ENCODE measurements at places on chromosomes 11 and 22. TPM values are rescaled to one million over a fixed set of nuclear protein-coding genes. Genes with fewer than 3 reads are reported as not detected.
A peak's percentile ranks its signal among the peaks of the same experiment; 100 is the strongest.

Gene SAA2
- not detected for total RNA-seq

Gene SLC15A3
- total RNA-seq = 8.1 TPM

Gene MFRP
- not detected for total RNA-seq

Gene THY1
- 10.1 TPM for total RNA-seq

Gene CCDC15
- total RNA-seq = 0.64 TPM

- H3K36me3 ChIP-seq = no peaks in the 10 kb centered on the region
- DNase-seq = no peak
- peak overlapping the region; percentile 78 for H3K27ac ChIP-seq
- H3K27me3 ChIP-seq = no peaks in the 10 kb centered on the region
- peaks cover 45% of the 10 kb centered on the region for H3K4me1 ChIP-seq
Observed at GRCh38 chr22:35478633-35479107, 62.0 kb upstream of the RASD2 start.

DNA sequence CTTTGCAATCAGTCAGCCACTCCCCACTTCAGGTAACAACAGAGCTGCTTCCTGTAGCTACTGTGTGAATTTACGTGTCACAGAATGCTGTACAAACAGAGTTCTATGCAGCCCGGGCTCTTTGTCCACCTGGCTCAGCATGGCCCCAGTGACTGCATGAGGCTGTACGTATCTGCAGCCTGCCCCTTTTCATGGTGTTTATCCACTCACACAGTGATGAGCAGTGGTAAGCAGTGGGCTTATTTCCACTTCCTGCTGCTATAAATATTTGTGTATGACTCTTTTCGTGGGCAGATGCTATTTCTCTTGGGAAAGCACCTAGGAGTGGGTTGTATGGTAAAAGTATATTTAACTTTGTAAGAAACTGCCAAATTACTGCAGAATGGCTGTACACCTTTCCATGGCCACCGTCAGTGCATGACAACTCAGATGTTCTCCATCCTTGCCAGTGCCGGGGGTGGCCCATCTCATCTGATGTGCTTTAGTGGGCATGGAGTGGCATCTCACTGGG is 43.3 kb downstream of the MYEOV start:
- H3K36me3 ChIP-seq = no peaks in the 10 kb centered on the region
- H3K27ac ChIP-seq = peak overlapping the region; percentile 74
- no peak overlapping the region for H3K4me3 ChIP-seq
- H3K4me1 ChIP-seq = no peaks in the 10 kb centered on the region
- H3K27me3 ChIP-seq = no peaks in the 10 kb centered on the region

DNA sequence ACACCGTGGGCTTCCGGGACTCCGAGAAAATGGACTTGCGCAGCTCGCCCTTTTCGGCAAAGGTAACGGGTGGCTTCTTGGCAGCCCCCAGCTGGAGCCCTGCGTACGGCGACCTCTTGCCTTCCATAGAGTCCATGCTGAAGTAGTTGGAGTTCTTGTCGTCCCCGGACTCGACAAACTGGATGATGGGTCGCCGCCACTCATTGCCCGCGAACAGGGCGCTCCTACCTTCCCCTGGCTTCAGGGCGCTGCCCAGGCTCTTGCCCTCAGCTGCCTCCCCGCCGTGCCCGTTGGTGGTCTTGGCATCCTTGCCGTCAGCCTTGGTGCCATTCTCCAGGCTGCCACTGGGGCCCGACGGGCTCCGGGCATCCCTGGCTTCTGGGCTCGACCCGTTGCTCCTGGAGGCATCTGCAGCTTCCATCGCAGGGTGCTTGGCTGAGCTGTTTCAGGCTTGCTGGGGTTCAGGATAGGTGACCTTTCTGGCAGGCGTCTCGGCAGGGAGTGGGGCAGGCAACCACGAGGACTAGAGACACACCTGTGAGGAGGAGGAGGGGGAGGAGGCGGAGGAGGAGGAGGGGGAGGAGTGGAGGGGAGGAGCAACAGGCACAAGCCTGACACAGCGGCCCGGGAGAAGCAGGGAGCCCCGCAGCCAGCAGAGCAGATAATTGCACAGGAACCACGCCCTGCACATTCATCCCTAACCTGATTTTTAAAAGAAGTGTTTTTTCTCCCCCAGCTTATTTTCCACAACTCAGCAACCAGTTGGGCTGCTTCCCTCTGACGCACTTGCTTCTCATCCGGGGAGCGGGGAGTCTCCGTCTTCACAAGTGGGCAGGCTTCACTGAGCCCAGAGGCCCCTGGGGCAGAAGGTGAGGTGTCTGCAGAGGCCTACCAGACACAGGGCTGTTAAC is at the start of gene TRIM29:
Gene TRIM29, minus strand, starts transcription at position 503 of the 911 bp plus-strand sequence. Its CDS starts 82 bp downstream, at position 421.
- no peaks in the 10 kb centered on the region for H3K36me3 ChIP-seq
- H3K4me3 ChIP-seq = no peak within 1 kb of the TSS
- H3K27ac ChIP-seq = no peak within 1 kb of the TSS
- DNase-seq = peak; percentile 49

GRCh38 chr11:11265994-11266606 is 87.0 kb downstream of the CSNK2A3 start:
- H3K27ac ChIP-seq = no peak overlapping the region
- DNase-seq = peak; percentile 60
- H3K4me1 ChIP-seq = no peaks in the 10 kb centered on the region
- H3K36me3 ChIP-seq = no peaks in the 10 kb centered on the region
- H3K27me3 ChIP-seq = no peaks in the 10 kb centered on the region

GRCh38 chr11:19013181-19013857 is 47.2 kb downstream of the MRGPRX2 start:
- H3K27ac ChIP-seq = no peak overlapping the region
- no peaks in the 10 kb centered on the region for H3K27me3 ChIP-seq
- no peak for DNase-seq
- no peaks in the 10 kb centered on the region for H3K4me1 ChIP-seq
- H3K36me3 ChIP-seq = no peaks in the 10 kb centered on the region

- peaks cover 15% of the 10 kb centered on the region for H3K27me3 ChIP-seq
- H3K36me3 ChIP-seq = no peaks in the 10 kb centered on the region
- H3K4me1 ChIP-seq = no peaks in the 10 kb centered on the region
- no peak for DNase-seq
- H3K4me3 ChIP-seq = no peak overlapping the region
Observed at GRCh38 chr22:44623771-44624510, 78.1 kb upstream of the PRR5 start.

GRCh38 chr11:93370260-93370659 is 39.7 kb downstream of the DEUP1 start:
- DNase-seq = no peak
- H3K4me1 ChIP-seq = no peaks in the 10 kb centered on the region
- H3K36me3 ChIP-seq = no peaks in the 10 kb centered on the region
- no peak overlapping the region for H3K27ac ChIP-seq

DNA sequence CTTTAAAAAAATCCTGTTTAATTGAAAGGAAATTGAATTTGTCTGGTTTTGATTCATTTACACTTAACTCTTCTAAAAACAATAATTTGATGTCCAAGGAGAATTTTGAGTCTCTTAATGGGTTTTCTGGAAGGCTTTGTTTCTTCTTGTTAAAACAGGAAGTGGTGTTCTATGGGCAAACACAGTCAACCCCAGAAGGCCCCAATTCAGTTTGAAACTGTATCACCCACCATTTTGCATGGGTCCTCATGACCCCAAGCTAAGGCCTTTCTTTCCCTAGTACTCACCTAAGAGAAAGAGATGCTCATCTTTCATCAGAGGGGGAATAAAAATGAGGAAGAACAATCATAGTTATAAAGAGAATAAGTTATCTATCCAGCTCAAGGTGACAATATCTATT is 10.6 kb downstream of the FLI1 start:
- no peaks in the 10 kb centered on the region for H3K4me1 ChIP-seq
- no peak overlapping the region for H3K4me3 ChIP-seq
- H3K36me3 ChIP-seq = no peaks in the 10 kb centered on the region

DNA sequence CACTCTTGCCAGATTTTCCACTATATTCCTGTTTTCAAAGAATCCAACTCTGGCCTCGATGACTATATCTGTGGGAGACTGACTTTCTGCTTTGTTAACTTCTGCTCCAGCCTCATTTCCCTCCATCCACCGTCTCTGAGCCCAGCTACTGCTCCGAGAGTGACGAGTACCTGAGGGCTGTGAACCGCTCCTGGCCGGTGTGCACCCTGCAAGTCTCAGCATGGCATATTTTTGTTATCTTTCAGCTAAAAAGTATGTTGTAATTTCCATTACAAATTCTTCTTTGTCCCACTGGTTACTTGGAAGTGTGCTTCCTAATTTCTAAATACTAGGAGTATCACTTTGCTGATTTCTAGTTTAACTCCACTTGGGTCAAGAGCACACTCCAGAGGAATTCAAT is 36.5 kb upstream of the MOB2 start:
- no peak overlapping the region for H3K4me3 ChIP-seq
- no peaks in the 10 kb centered on the region for H3K27me3 ChIP-seq
- no peak overlapping the region for H3K27ac ChIP-seq
- DNase-seq = no peak

DNA sequence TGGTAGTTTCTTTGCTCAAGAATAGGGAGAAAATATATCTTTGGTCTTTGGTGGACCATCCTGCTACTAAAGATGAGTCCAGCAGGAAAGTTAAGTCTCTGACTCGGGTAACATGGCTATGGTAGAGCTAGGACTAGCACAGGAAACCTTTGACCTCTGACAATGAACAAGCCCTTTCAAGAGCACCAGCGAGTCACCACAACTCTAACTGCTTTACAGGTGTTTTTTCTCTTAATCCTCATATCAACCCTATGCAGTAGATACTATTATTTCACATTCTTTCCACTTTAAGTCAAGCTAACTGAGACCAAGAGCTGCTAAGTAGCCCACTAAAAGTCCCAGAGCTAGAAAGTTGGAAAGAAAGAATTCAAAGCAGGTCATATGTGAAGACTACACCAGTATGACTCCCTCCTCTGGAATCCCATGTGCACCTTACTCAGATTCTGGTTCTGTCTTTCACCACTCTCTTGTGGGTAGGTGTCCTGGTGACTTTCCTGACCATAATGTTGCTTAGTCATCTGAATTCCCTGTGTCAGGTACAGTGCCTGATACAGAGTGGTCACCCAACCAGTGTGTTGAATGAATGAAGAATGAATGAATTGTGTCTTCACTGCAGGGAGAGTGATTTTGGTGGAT is 53.8 kb upstream of the ME3 start:
- no peaks in the 10 kb centered on the region for H3K27me3 ChIP-seq
- H3K27ac ChIP-seq = no peak overlapping the region
- no peak for DNase-seq
- no peak overlapping the region for H3K4me3 ChIP-seq
- no peaks in the 10 kb centered on the region for H3K36me3 ChIP-seq

GRCh38 chr11:132062541-132062940 is 692.1 kb downstream of the NTM start:
- no peak for DNase-seq
- no peaks in the 10 kb centered on the region for H3K27me3 ChIP-seq
- no peaks in the 10 kb centered on the region for H3K4me1 ChIP-seq
- H3K4me3 ChIP-seq = no peak overlapping the region
